ENCODE measurements at places on chromosomes 5 and 9.

GRCh38 chr9:103898550-103898949 lies 195.6 kb upstream of the SMC2 start:
- no peak for DNase-seq

DNA sequence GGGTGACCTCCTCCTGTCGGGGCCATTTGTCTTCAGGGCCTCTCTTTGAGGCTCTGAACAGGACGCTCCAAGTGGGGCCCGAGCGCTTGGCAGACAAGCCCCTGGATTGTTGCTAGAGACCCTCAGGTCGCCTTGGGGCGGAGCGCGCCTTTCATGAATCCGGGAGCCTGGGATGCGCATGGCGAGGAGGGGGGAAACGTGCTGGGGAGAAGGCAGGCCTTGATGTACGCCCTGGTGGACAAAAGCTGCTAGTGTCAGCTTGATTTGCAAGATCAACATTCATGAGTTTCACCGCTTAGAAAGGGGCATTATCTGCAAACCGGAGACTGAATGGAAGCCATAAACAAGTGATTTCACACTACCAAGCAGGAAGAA lies 226.3 kb downstream of the SMARCA2 start:
- no peak for DNase-seq

- peak; percentile 50 for DNase-seq
Observed at GRCh38 chr5:170681013-170681433, 102.5 kb upstream of the GABRP start.

DNA sequence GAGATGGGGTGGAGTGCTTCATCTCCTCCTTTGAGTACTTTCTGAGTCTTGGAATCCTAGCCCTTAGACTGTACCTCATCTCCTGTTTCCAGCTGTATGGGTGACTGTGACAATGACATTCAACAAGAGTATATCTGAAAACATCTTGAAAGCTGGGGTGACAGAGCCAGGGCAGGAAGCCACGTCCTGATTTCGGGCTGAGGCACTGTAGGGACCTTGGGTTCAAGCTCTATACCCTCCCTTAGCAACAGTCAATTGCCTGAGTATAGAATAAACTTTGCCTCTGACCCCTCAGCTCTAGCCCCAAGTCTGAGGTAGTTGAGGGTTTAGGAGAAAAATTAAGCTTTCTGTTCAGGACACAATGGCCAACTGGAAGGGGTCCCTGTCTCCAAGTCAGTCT lies 6.3 kb downstream of the FOXE1 start:
- DNase-seq, result no peak

- no peak for DNase-seq
Observed at GRCh38 chr5:125331987-125332598, 585.7 kb upstream of the ZNF608 start.

DNA sequence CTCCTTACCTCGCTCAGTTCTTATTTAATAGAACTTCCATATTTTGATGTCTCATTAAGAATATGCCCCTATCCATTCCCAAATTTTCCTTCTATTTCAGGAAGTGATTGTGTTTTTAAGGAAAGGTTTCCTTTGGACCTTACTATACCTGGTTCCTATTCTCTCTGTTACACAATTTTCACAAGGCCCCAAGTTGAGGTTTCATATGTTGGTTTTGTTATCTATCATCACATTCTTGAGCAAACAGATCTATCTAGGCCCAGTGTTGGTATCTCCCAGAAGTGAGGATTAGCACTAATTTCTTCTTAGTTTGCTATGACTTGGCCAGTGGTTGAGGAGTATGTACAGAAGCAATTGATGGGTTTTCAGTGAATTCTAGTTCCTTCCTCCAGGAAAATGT lies 41.5 kb downstream of the ALG2 start:
- DNase-seq, result no peak
